SJSA1 (cell line): ENCODE measurements at places on chromosomes 6 and 20.

DNA sequence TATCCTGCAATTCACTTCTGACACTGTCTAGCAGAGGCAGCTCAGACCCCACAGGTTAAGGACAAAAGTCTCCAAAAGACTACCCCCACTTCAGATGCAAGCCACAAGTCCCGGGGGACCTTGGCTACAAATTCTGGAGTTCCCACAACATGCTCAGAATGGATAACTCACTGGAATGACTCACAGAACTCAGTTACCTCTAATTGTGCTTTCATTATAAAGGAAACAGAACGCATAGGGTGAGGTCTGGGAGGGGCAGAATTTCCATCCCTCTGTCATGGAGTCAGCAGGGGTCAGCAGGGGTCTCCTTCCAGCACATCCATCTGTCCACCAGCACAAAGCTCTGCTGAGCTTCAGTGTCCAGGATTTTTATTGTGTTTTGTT lies 184.2 kb downstream of the CDH4 start:
- peak; percentile 94 for DNase-seq

DNA sequence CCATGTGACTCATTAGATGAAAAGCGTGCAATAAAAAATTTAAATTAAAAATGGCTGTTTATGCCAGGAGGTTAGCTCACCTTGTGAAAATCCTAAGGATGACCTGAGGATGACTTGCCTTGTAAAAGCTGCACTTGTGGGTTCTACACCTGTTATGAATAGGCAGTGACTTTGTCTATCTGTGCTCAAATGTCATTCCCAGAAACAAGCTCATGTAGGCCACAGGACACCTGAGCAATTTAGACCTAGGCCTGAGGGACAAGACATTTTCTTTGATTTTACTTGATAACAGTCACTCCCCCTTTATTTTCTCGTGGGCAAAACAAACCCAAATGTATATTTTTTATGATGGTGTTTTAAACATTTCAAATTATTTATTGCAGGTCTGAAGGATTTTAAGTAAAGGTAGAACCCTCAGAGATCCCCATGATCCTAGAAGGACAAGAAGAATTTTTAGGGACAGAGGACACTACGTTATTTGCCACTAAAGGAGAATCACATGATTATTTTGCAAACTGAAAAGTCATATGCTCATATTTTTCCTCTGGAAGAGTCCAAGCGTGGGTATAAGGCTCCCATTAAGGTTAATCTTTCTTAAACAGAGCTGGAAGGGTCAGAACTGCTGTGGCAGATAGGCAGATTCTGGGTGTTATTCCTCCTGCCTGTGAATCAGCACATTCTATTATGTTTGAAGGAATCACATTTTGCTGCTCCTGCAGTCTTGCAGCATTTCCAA lies 277.5 kb upstream of the MAN1A1 start:
- no peak for DNase-seq

GRCh38 chr20:7637184-7637583 lies 303.1 kb downstream of the HAO1 start:
- DNase-seq: peak; percentile 12

- no peak for DNase-seq
Measured at GRCh38 chr20:12256806-12257205, 339.1 kb downstream of the BTBD3 start.

GRCh38 chr6:36578030-36578429 lies 16.1 kb upstream of the SRSF3 start:
- no peak for DNase-seq
